ELF-1 (cell line): ENCODE measurements at places on chromosomes 6 and 20.
A peak's percentile ranks its signal among the peaks of the same experiment; 100 is the strongest.

DNA sequence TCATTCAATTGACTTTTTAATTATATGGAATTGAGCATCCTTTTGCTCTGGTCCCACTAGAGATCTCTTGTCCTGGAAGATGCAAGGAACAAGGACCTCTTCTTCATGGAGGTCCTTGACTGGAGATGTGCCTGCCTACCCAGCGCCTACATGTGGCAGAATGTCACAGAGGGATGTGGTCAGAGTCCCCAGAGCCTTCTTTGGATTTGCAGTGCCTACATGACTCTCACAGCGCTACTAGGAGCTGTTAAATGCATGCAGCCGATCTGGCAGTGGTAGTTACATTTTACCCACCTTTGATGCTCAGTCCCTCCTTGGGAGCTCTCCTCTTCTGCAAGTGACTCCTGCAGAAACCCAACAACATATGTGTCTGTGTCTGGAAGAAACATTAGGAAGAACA, 51.9 kb upstream of the ADTRP start:
- no peak for DNase-seq

DNA sequence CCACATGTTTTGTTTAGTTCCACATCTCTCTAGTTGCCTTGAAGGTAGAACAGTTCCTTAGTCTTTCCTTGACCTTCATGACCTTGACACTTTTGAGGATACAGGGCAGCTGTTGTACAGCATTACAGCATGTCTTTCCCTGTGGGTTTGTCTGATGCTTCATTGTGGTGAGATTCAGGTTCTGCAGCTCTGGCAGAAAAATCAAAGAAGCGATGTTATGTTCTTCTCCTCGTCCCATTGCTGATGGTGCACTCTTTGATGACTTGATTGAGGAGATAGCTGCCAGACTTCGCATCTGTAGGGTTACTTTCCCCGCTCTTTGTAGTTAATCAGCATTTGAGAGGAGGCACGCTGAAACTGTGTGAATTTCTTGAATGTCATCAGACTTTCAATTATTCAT, 12.0 kb downstream of the CEBPB start:
- DNase-seq = no peak

GRCh38 chr6:18978337-18979128, 591.4 kb downstream of the RNF144B start:
- no peak for DNase-seq

DNA sequence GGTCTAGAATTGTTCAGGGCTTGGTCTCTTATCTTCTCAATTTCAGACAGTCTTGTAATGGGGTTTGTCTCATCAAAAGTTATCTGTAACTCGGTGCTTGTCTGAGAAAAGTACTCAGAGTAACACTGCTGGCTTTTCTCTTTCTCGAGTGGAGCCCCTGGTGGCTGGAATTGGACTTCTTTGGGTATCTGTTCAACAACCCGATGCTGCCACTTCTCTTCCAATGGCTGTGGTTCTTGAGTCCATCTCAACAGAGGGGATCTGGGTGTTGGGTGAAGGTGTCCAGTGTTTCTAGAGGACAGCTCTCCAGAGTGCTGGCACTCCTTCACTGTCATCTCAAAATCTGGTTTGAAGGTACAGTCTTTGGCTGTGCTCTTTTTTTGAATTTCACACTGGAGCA, 24.6 kb downstream of the DST start:
- peak; percentile 14 for DNase-seq

GRCh38 chr6:56520218-56520617, 122.5 kb downstream of the DST start:
- DNase-seq = no peak

- DNase-seq = no peak
These were observed 169.6 kb upstream of the EYS start for GRCh38 chr6:65876668-65877067.
